Fibroblast of skin of back (primary cell): ENCODE measurements at places on chromosomes 1 and 21.
A peak's percentile ranks its signal among the peaks of the same experiment; 100 is the strongest.

- DNase-seq, result no peak
Observed at GRCh38 chr1:41342774-41343355, 18.4 kb upstream of the FOXO6 start.

- DNase-seq, result no peak
Observed at GRCh38 chr21:29613021-29613420, 314.3 kb downstream of the BACH1 start.

- no peak for DNase-seq
Observed at GRCh38 chr21:36126208-36126565, 8.7 kb upstream of the CBR3 start.

GRCh38 chr1:85374160-85374559 lies 90.8 kb downstream of the DDAH1 start:
- DNase-seq, result peak; percentile 73

DNA sequence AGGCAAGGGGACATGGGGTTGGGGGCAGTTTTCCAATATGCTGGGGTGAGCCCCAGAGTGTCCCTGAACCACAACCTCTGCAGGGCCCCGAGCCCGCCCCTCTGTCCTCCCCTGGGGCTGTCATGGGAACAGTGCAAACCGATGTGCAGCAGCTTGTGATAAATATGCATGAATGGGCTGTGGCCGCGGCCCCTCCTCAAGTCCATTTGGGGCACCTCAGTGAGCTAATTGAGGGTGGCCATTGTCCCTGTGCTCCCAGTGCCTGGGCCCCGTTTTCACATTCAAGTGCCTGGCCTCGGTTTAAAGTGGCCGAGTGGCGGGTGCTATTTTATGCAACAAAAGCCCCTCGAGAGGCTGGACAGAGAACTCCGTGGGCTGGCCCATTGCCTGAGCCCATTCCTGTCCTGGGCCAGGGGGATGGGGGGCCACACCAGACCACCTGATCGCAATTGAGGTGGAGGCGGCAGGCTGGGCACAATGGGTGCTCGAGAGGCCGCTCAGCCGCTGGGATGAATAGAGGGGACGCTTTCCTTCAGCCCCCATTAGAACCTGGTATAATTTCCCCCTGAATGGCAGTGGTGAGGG lies 193.7 kb downstream of the FOXD2 start:
- DNase-seq, result no peak

- peak; percentile 32 for DNase-seq
Observed at GRCh38 chr1:199550199-199551065, 477.1 kb upstream of the NR5A2 start.

DNA sequence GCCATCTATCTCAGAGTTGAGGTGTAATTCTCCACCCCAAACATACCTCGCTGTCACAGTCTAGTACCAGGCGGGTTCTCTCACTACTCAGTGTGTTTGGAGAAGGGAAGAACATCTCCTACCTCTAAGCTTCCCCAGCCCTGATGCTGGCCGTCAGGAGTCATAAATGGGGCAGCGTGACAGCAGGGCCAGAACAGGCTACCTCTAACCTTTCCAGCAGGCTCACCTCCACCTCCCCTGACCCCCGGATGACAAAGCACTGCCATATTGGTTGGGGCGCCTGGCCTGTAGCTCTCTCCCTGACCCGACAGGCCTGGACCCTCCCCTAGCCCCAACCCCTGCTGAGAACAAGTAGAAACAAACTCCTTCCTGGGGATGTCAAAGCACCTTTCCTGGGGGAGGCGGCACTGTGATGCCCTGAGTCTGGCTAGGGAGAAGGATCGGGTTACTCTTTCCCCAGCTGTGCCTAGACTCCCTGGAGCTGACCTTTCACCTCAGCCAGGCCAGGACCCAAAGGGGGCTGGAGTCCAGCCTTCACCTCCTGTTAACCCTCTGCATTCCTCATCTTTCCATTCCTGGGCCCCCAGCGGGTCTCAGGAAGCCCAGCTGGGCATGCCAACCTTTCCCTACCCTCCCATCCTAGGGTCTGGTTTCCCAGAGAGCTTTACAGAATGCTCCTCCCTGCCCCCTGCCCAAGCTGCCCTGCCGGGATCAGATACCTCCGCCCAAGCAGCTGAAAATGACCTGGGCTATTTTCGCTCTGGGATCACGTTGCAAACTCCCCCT lies 34.2 kb downstream of the AHDC1 start:
- no peak for DNase-seq

DNA sequence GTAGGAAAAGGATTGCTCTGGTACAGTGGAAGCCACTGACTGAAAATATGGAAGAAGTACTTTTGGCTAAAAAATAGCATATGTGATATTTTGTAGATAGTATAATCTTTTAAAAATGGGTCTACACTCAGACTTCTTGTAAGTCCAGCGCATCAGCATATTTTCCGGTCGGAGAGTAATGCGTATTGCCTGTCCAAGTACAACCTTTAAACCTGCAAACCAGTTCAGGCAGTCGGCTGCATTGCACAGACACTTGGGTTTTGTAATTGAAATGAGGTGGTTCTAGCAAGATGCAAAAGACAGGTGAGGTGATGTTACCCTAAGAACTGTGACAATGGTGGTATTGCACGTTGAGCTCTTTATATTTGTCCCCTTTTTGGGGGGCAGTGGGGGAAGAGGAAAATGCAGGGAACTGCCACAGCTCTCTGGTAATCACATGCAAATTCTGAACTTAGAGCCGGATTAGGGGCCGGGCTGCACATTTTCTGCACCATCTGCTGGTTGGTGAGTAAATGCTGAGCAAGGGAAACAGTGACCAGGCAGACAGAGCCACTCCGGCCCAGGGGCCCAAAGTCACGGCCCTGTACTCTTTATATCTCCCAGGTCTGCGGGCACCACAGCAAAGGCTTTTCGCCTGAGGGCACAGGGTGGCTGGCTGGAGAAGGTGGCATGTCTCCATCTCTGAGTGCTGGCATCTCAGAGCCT lies 2.3 kb downstream of the GPR137B start:
- no peak for DNase-seq

- DNase-seq, result no peak
Observed at GRCh38 chr21:34235514-34235913, 128.3 kb upstream of the KCNE2 start.

- DNase-seq, result no peak
Observed at GRCh38 chr1:180974236-180974635, 48.4 kb downstream of the STX6 start.

DNA sequence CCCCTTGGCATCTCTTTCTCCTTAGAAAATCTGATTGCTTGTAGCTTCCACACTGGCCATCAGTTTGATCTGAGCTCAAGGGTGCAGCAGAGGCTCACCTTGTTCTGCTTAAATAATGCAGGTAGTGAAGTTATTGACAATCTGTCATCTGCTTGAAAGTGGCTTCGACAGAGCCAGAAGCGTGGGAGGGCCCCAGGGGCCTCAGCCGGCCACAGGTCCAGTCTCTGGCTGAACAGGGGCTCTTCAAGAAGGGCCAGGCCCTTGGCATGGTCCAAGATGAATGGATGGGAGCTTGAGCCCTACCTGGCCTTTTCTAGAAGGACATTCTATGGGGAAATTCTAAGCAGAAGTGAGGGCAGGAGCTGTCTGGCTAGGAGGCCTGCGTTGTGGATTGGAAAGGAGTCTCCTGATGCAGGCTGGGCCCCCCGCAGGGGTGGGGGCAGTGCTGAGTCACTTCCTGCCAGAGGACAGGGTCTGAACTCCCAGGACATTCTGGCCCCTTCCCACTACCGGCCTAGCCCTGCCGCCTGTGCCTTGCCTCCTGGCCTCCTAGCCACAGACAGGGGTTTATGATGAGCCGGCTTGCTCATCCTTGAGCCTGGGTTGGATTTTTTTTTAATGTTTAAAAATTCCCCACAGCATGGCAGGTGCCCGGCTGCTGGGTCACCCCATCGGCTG lies 162.3 kb upstream of the VAMP3 start:
- peak; percentile 9 for DNase-seq

- no peak for DNase-seq
Observed at GRCh38 chr21:46475296-46475695, 16.6 kb downstream of the DIP2A start.

DNA sequence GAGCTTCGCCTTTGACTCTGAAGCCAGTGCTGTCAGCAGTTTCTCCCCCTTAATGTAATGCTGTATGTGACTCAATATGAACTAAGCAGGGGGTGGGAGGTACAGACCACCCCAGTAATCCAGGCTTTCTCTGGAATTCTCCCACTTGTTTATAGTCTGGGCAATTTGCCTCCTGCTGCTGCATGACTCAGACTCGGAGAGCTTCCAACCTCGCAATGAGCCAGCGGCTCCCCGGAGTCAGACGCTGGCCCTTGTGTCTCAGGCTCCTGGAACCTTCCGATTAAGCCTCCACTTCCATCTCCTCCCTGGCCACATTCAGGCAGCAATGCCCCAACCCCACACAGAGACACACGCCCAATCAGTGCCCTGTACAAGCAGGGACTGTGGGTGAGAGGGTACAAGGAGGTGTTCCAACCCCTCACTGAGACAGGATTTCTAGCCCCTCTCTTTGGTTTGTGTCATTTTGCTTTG lies 471.7 kb upstream of the VAMP3 start:
- DNase-seq, result peak; percentile 99

- no peak for DNase-seq
Observed at GRCh38 chr1:211549092-211549711, 29.8 kb downstream of the SLC30A1 start.

- no peak for DNase-seq
Observed at GRCh38 chr21:37153196-37153934, 80.3 kb downstream of the TTC3 start.

DNA sequence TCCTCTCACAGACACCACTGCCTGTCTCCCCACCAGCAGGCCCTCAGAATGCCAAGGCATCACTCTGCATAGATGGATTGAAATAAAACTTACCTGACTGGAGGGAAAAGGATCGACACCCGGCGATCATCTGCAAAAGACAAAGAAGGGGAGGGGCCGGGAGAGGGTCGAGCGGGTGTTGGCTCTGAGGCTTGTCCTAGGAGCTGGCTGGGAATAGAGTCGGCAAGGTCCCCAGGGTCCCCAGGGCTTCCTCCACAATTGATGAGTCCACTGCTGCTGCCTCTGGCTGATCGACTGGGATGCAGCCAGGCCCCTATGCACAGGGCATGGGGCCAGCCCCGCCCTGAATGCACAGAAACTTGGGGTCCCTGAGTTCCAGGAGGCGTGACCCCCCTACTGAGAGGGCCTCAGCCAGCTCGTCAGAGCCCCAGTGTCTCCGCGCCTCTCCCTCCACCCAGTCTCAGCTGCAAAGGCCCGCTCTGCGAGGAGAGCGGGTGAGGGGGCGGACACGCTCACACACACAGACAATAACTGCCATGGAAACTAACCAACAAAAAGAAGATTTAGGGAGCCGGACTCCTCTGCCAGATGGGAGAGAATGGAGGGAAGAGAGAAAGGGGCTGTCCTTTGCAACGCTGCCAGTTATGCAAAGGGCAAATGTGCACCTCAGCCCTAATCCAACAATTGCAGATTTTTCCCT lies at the start of gene KLHDC8A:
Gene KLHDC8A (minus strand): TSS at position 483 of the 700 bp plus-strand sequence. CDS start 13,318 bp downstream, outside the sequence.
- no peak for DNase-seq

DNA sequence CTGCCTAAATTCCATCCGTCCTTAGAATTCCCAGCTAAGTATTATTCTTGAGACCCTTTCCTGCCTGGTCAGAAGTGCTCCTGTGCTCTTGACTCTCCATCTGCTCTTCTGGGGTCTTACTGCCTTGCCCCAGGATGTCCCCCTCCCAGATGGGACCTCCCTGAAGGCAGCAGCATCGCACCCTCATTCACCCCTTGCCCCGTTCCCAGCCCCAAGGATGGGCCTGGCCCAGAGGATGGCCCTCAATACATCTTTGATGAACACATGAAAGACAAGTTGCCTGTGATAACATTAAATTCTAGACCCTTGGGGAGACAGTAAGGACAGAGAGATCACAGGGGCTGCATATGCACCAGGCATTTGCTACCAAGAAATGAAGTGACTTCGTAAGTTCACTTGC lies 167.2 kb downstream of the TRABD2B start:
- no peak for DNase-seq

DNA sequence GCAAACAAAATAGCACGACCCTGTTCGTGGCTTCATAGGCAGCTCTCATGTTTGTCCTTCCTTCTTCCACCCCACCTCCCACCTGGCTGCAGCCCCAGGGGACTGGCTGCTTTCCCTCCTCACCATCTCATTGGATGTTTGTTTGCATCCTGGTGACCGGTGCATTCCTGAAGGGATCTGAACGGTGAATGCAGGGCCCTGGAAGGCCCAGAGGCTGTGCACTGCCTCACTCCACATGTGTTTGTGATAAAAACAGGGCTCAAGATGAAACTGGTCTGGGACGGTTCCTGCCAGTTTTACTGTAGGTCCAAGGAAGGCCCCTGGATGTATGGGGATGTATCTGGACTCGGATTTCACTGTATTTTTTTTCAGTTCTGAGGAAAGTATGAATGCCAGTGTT lies 42.8 kb downstream of the CNN3 start:
- peak; percentile 87 for DNase-seq

GRCh38 chr1:90067194-90067931 lies 72.5 kb downstream of the ZNF326 start:
- DNase-seq, result no peak

DNA sequence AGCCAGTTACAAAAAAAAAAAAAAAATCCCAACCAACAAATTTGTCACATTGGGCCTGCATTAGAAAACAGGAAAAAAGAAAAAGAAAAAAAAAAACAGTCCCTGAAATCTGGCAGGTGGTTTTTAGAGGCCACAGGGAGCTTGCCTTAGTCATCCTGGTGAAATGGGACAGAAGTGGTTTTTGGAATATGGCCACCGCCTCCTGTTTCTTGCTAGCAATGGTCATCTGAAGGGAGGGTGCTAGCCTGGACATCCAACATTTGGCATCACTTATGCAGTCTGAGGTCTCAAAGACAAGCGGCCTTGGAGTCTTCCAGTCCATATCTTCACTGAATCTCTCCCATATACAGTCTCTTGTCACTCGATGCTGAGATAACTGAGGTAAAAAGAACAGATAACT lies 20.1 kb upstream of the NKAIN1 start:
- no peak for DNase-seq

- no peak for DNase-seq
Observed at GRCh38 chr1:29838738-29839320, 602.5 kb downstream of the PTPRU start.

DNA sequence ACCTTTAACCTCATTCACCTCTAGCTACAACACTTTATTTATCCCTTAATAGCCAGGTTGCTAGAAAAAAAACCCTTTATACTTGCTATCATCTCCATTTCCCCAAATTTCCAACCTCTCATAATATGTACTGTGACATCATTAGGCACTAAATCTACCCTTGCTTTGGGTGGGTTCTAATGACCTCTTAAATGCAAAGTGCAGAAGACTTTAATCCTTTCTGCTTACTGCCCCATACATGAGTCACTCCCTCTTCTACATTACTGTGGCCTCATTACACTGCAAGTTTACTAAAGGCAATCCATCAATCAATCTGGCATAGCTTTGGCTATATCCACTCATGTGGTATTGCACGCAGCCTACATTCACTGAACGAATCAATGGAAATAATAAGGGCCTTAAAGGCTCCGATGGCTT lies 353.3 kb downstream of the SMYD3 start:
- DNase-seq, result no peak

- no peak for DNase-seq
Observed at GRCh38 chr1:116759636-116760035, 5.4 kb downstream of the CD2 start.
